ENCODE measurements at places on chromosomes 6 and 20. TPM values are rescaled to one million over a fixed set of nuclear protein-coding genes. Genes with fewer than 3 reads are reported as not detected.

Gene DSP
- 220 TPM for total RNA-seq

Gene PRIM2
- total RNA-seq, result 16.2 TPM

Gene ANKEF1
- total RNA-seq, result 8.2 TPM

Gene DLGAP4
- total RNA-seq, result 98.7 TPM

Gene SEL1L2
- not detected for total RNA-seq

DNA sequence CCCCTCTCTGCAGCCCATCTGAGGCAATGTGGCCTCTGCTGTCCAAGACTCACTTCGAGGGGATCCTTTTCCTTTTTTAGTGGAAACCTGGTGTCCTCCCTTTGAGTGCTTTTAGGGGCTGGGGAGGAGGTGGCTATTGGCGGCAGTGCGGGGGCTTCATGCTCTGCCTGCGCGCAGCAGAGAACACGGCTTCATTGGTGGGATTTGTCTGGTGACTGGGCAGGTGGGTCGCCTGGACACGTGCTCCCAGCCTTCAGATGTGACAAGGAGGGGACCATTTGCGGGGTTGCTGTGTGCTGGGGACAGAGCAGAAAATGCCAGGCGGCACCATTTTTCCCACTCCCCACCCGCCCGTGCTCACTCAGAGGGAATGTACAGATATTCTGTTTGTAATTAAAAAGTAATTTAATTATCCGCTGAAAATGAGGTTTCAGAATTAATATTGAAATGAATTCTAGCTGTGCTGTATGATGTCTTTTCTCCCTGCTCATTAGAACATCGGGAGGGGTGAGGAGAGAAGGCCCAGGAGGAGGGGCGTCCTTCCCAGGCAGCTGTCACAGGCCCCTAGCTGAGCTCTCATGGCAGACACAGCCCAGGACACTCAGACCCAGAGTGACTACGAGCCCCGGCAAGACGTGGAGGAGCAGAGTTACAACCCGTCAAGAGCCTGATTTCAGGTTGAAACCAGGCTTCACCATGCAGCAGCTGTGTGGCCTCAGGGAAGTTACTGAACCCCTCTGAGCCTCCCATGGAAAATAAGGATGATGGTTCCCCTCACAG, 417.2 kb upstream of the SULF2 start:
- DNase-seq, result no peak

DNA sequence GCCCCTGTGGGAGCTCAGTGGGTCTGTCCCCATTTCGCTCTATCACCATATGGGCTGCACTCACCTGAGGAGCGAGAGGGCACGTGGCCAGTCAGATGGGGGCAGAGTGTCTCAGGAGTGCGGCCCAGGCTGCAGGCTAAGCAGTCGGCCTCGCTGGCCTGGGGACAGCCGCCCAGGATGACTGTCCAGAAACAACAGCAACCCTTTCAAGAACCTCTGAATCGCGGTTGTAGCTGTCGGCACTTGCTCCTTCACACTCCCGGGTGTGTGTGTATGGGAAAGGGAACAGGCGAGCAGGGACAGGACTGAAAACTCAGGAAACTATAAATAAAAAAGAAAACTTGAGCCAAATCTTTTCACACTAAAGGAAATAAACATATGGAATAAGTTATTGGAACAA, 63.1 kb downstream of the TFAP2A start:
- DNase-seq, result no peak

DNA sequence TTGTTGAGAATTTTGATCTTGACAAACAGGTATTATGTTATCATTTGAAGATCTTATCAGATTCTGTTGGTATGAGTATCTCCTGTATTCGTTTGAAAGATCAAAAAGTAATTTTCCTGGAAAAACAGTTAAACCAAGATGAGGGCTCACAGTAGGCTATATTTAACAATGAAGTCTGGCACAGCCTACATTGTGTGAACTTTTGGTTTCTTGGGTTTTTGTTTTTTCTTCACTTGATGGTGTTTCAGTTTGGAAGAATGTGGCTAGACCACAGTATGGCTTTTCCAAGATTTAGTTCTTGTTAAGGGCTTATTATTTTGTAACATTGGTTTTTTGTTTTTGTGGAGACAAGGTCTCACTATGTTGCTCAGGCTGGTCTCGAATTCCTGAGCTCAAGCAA, 306.4 kb downstream of the CDKAL1 start:
- no peak for DNase-seq

GRCh38 chr6:144008120-144008811, at the start of gene PLAGL1:
Gene PLAGL1, minus strand, starts transcription at chr6:144008259. Its CDS starts 60,123 bp downstream, at chr6:143948136.
- DNase-seq, result no peak

- peak; percentile 25 for DNase-seq
These were observed 34.5 kb upstream of the HBS1L start for GRCh38 chr6:135088818-135089809.

- no peak for DNase-seq
These were observed 1932.2 kb upstream of the DEFB115 start for GRCh38 chr20:29325304-29325640.

GRCh38 chr6:121619013-121619412, 183.6 kb downstream of the GJA1 start:
- DNase-seq, result no peak

- no peak for DNase-seq
These were observed 22.9 kb downstream of the HLA-DRA start for GRCh38 chr6:32462609-32463008.

DNA sequence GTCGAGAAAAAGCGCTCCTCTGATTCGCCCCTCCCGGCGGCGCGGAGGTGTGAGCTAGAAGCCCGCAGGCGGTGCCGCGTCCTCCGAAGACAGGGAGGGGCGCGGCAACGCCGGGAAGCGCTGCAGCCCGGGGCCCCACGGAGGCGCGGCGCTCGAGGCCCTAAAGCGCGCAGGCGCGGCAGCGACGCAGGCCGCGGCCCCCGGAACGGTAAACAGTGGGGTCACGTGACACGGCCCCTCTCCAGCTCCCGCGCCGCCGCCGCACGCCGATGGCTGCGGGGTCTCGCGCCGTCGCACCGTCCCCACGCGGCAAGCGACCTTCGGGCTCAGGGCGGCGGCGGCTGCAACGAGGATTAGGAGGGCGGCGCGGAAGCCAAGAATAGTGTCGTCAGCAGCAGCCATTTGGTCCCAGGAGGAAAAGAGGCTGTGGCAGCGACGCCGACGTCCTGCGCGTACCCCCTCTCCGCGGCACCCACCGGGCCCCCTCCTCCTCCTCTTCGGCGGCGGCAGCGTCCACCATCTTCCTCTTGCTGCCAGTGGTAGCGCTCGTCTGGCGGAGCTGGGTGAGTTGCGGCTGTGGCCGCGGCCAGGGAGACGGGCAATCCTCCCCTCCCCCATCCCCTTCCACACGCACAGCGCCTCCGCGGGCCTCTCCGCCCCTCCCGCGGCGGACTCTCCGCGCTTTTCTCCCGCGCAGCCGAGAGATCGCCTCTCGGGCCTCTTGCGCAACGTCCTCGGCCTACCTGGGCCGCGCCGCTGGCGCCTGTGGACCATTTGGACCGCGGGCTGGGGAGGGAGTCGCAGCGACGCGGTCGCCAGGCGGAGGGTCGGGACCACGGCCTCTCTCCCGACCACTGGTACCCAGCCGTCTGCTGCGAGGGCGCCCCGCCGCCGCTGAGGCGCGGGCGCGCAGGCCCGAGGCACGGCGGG, at the start of gene PHF3:
PHF3 (plus strand) TSS at position 215 of the 930 bp plus-strand sequence. CDS start 10,750 bp downstream, outside the sequence.
- DNase-seq, result peak; percentile 55

DNA sequence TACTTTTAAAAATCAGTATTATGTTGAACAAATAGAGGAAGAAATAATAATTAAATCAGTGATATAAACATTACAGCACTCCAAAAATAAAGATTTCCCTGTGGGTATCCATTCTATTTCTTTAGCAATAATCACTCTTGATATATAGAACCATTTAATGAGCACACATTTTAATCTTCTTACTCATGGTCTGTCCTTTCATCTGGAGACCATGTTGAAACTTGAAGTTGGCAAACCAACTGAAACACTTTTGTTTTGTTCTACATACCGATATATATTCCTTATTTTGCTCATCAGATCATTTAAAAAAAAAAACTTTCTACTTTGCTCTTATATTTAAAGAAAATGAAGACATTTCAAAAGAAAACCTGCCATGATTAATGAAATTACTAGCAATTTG, 13.4 kb downstream of the C6orf58 start:
- DNase-seq, result no peak

Measured in kidney epithelial cell (primary cell).